ENCODE measurements at places on chromosomes 12 and 14. TPM values are rescaled to one million over a fixed set of nuclear protein-coding genes. Genes with fewer than 3 reads are reported as not detected.

- DNase-seq = no peak
Observed at GRCh38 chr12:91901381-91902074, 244.1 kb downstream of the BTG1 start.

GRCh38 chr12:98456576-98457573, 58.5 kb upstream of the TMPO start:
- DNase-seq = no peak

GRCh38 chr14:74855945-74856344, 20.0 kb downstream of the PROX2 start:
- no peak for DNase-seq

- DNase-seq = no peak
Observed at GRCh38 chr12:5889381-5890047, 55.5 kb downstream of the ANO2 start.

- no peak for DNase-seq
Observed at GRCh38 chr12:14896521-14897169, 11.0 kb upstream of the MGP start.

GRCh38 chr12:115129727-115130126, 445.8 kb upstream of the TBX3 start:
- no peak for DNase-seq

GRCh38 chr12:95908573-95908972, 33.8 kb downstream of the CCDC38 start:
- DNase-seq = no peak

DNA sequence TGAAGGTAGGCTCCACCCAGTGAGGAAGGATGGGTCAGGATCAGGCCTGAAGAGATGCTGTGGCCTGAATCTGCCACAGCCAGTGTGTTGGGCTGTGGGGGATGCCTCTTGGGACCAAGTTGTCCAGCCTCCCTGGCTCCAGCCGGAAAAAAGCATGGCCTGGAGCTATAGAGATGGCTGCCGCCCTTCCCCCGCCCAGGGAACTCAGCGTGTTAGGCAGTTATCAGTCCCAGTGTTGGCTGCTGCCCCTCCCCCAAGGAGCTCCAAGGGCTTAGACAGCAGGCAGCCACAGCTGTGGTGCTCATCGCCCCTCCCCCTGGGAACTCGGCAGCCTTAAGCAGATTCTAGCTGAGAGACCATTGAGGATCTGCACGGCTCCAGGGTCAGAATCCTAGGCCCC, 158.0 kb downstream of the CAPZA3 start:
- DNase-seq = no peak

GRCh38 chr12:99444859-99445316, 202.7 kb upstream of the GARIN6 start:
- peak; percentile 50 for DNase-seq

DNA sequence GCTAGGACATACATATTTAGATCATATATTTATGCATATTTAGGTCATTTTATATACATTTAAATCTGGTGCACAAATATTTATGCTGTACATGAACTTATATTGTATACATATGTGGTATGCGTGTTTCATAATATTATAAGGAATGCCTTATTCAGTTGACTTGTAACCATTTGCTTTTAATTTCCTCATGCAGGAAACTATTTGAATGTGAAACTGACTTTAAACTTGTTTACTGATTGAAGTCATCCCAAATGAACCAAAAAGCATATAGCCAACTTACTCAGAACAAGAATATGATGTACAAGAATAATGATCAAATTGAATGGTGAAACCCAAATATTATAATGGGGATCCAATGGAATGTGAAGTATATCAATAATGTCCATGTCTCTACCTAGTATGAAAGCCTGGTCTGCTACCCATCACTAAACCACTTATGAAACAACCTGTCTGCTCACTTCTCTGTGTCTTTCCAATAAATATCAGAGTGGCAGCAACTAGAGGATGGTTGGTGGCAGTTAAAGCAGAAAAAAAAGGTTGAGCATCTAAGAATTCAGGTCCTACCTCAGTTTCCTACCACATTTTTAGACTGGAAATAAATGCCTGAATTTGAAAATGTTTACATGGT, 38.3 kb downstream of the RPS6KA5 start:
- no peak for DNase-seq

DNA sequence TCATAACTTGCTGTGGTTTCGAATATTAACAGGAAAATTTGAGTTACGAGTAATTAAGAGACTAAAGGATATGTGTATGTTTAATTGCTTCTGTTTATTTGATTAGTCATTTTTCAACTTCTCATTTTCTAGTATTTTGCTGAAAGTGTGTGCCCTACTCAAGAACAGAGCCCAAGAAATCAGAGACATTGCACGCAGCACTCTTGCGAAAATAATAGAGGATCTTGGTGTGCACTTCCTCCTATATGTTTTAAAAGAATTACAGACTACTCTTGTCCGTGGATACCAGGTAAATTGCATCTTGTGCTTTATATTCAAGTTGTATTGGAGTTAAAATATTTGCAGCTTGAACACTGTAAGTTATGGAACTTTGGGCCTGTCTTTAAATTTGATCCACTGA, 50.8 kb downstream of the ARL1 start:
- no peak for DNase-seq

DNA sequence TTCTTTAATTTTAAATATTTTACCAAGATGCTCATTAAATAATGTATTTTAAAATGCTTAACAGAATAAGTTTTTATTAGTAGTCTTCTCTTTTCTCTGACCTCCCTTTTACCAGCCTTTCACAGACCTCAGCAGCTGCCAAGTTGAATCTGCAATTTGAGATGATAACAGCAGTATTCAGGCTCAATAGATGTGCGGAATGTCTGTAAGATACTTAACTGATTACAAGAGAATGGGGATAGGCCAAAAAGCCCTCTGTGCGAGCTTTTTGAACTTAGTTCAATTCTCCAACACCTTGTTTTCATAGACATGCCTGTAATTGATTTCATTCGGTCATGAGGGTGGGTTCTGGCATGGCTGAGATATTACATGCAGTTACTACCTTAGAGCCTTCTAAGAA, 277.2 kb downstream of the TMTC2 start:
- DNase-seq = no peak

DNA sequence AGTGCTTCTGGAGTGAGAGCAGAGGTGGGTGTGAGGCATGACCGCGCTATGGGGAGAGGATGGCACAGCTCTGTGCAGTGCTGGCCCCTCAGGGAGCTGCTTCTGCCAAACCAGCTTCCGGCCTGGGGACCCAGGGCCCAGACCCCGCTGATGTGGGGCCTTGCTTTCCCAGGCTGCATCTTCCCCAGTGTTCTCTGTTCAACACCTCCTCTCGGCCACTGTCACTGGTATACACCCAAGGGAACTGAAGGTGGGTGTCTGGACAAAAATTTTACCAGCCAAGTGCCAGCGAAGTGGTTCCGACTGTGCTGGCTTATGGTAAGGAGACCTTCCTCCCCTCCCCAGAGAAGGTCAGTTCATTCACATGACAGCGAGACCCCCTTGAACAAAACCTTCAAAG, 179.1 kb downstream of the AACS start:
- no peak for DNase-seq

GRCh38 chr12:117218149-117218548, 27.9 kb upstream of the FBXO21 start:
- no peak for DNase-seq

Gene TAS2R9
- not detected for polyA plus RNA-seq

Gene MORN3
- 0.39 TPM for polyA plus RNA-seq

Gene RNASE4
- polyA plus RNA-seq = 42.4 TPM

Gene KRT6C
- polyA plus RNA-seq = not detected

Gene KCNH3
- polyA plus RNA-seq = 0.02 TPM

Gene ACOT2
- 70.2 TPM for polyA plus RNA-seq

Gene ASB2
- polyA plus RNA-seq = 0.06 TPM

Gene DNAI7
- polyA plus RNA-seq = 0.11 TPM

Gene AQP2
- not detected for polyA plus RNA-seq
